ENCODE measurements at places on chromosomes 2 and 18.
A peak's percentile ranks its signal among the peaks of the same experiment; 100 is the strongest.

DNA sequence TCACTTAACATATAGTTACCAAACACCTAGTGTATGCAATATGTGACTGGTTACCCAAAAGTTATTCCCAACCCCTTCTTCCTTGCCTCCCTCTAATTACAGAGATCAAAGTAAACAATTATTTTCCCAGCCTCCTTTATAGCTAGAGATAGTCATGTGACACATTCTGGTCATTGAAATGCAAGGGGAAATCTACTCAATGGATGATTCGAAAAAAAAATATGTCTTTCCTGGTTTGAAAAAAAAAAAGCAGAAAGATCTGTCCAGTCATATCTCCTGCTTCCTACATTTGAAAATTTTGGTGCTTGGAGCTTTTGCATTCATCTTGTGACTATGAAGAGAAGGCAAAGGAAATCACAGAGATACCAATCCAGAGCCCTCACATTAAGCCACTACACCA lies 27.6 kb upstream of the UGP2 start:
- no peak for DNase-seq

DNA sequence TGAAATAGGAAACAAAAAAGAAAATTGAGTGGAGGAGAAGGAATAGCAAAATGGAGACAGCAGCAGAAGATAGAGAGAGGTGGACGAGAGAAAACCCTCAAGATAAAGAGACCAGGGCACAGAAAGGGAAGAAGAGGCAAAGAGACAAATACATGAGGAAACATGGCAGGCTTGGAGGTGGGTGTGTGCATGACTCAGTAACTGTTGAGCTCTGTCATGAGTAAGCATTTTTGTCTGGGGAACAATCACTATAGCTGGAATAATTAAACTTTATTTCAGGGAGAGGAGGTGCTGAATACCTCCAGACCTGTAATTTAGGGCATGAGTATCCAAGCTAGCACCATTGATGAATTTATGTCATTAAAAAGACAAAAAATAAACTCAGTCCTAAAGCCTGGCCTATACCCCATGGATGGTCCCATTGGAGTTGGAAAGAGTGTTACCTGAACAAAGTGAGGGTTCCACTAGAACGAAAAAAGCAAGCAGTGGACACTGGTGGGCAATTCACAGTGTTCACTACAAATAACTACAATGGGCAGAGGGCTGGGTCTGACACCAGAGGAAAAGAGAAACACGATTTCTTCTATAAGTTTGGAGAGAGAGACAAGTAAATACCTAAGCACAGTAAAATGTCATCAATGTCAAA lies 145.5 kb downstream of the ADCYAP1 start:
- DNase-seq = no peak

DNA sequence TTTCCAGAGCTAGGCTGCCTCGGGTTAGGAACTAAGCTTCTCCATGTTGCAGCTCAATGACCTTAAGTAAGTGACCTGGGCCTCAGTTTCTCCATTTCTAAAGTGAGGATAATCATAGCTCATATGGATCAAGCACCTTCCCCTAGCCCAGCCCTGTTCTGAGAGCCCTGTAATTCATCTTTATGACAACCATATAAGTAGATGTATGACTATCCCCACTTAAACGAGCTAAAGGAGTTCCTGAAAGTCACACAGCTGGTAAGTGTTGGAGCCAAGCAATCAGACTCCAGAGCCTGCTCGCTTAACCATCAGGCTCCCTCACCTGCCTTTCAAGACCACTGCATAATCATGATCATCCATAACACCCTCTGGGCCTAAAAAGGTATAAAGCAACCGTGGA lies 135.4 kb downstream of the SP3 start:
- no peak for DNase-seq

DNA sequence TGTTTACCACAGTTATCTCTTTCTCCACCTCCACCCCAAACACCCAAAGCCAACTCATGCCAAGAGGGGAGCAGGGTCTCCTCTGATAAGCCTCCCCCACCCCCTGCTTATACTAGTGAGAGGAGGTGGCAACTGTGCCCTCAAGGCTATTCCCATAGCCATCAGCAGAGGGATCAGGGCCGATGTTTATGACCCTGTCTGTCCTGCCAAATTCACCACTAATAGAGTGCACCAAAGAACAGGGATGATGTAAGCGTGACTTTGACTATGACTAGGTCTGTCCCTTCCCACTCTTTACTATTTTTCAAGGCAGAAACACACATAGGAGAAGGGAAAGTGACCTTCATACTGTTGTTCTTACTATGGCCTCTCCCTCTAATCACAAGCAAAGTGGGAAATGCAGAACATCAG lies 74.6 kb downstream of the CLHC1 start:
- DNase-seq = no peak

DNA sequence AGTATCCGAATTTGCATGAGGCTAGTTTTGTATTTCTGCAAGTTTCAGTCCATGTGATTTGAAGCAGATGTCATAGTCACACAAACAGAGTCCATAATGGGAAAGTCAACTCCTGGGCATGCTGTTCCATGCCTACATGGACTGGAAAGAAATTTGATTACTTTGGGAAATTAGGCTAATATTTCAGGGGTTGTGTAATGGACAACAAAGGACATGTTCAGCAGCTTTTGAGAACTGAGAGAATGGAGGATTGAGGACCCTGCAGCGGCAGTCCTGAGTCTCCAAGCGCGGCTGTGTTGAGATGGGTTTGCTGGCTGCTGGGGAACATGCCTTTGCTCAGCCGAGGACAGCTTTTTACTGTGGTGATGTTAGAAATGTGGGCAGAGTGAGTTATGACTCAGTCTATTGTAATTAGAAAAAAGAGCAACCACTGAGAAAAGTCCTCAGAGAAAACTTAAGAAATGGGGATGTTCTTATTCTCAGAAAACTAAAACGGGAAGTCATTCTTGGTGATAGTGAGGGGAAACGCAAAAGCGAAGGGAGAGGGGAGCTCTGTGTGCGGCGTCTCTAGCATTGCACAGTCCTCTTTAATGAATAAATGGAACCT lies 149.2 kb downstream of the FAM210A start:
- peak; percentile 5 for DNase-seq

All from fibroblast of skin of left biceps (primary cell).